ENCODE measurements at places on chromosomes 12 and 14. TPM values are rescaled to one million over a fixed set of nuclear protein-coding genes. Genes with fewer than 3 reads are reported as not detected.

DNA sequence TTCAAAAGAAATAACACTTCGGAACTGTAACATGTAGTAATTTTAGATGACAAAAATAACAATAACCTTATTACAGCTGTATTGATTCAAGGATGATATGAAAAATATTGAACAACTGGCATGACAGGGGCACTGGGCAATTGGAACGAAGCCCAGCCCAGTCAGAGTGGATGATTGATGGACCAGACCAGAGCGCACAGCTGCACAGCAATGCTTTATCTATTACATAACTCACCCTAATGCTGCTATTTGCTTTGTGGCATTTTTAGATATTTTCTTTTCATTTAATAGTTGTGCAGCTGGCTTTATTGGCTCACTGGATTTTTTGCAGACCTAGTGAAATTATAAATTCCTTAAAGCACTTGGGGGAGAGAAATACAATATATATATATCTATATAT is 26.9 kb upstream of the FERMT2 start:
- H3K36me3 ChIP-seq, result no peaks in the 10 kb centered on the region
- 0 out of 2 replicates have a peak, but pooled peaks cover 8% of the 10 kb centered on the region for H3K4me1 ChIP-seq
- H3K4me3 ChIP-seq, result no peak overlapping the region
- H3K27ac ChIP-seq, result no peak overlapping the region
- no peaks in the 10 kb centered on the region for H3K27me3 ChIP-seq

GRCh38 chr14:22415605-22415959 is 173.4 kb downstream of the DAD1 start:
- no peak overlapping the region for H3K4me3 ChIP-seq
- H3K27ac ChIP-seq, result no peak overlapping the region
- DNase-seq, result no peak
- H3K4me1 ChIP-seq, result no peaks in the 10 kb centered on the region

AREL1 gene
- 25.4 TPM for total RNA-seq

- no peak overlapping the region for H3K27ac ChIP-seq
- no peak overlapping the region for H3K4me3 ChIP-seq
- H3K4me1 ChIP-seq, result no peaks in the 10 kb centered on the region
- no peaks in the 10 kb centered on the region for H3K36me3 ChIP-seq
- H3K27me3 ChIP-seq, result no peaks in the 10 kb centered on the region
These were observed 325.6 kb upstream of the USP15 start for GRCh38 chr12:61934564-61934963.

- H3K4me1 ChIP-seq, result no peaks in the 10 kb centered on the region
- no peaks in the 10 kb centered on the region for H3K36me3 ChIP-seq
- peaks cover 15% of the 10 kb centered on the region for H3K27me3 ChIP-seq
- H3K4me3 ChIP-seq, result no peak overlapping the region
- H3K27ac ChIP-seq, result no peak overlapping the region
These were observed 23.3 kb downstream of the CCDC38 start for GRCh38 chr12:95919110-95919509.

SNRNP35 gene
- total RNA-seq, result 22.9 TPM
